ENCODE measurements at places on chromosomes 3 and 15.

- no peak for DNase-seq
Measured at GRCh38 chr3:109563149-109563548, 225.8 kb upstream of the DPPA4 start.

- DNase-seq, result no peak
Measured at GRCh38 chr3:61409638-61410037, 151.7 kb upstream of the PTPRG start.

DNA sequence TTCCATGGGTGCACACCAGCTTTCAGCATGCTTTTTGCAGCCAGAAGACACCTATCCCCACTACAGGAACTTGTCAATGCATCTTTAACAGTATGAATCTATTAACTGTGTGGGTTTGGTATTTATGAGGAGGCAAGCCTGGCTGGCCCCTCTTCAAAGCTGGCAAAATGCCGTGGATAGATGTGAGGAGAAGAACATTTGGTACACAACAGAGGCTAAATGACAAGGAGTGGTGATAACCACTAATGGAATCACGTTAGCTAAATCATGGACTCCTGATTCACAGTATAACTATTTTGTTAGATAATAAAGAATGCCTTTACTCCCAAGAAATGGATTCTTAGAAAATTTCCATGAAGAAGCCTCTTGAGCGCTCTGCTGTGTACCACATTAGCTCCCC lies 187.2 kb downstream of the CLSTN2 start:
- no peak for DNase-seq

GRCh38 chr15:70091726-70092463 lies 5.8 kb downstream of the TLE3 start:
- DNase-seq, result no peak

DNA sequence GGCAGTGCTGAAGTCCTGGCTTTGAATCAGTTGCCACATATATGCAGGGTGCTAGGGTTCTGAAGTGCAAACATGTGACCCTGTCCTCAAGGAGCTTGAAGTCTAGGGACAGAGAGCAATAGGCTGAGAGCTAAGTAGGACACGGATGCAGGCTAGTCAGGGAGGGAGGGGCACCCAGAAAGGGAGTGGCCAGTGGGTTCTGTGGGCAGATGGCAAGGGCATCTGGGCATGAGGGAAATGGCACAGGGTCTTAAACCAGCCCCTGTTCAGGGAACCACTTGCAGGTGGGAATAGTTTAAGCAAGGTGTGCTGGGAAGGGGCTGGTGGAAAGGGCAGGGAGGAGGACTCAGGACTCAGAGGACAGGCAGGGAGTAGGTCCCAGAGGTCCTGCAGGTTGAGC lies 46.4 kb upstream of the EPHB1 start:
- DNase-seq, result no peak

GRCh38 chr15:41096178-41096577 lies 19.9 kb downstream of the INO80 start:
- DNase-seq, result no peak

GRCh38 chr3:43960448-43960840 lies 269.7 kb downstream of the ABHD5 start:
- peak; percentile 11 for DNase-seq
